Cerebellum (tissue), 4 donors: ENCODE measurements at places on chromosomes 16 and 17. TPM values are rescaled to one million over a fixed set of nuclear protein-coding genes. Genes with fewer than 3 reads are reported as not detected.

Gene PHOSPHO1
- total RNA-seq = 2.6 TPM

Gene TBC1D3E
- total RNA-seq = not detected

DNA sequence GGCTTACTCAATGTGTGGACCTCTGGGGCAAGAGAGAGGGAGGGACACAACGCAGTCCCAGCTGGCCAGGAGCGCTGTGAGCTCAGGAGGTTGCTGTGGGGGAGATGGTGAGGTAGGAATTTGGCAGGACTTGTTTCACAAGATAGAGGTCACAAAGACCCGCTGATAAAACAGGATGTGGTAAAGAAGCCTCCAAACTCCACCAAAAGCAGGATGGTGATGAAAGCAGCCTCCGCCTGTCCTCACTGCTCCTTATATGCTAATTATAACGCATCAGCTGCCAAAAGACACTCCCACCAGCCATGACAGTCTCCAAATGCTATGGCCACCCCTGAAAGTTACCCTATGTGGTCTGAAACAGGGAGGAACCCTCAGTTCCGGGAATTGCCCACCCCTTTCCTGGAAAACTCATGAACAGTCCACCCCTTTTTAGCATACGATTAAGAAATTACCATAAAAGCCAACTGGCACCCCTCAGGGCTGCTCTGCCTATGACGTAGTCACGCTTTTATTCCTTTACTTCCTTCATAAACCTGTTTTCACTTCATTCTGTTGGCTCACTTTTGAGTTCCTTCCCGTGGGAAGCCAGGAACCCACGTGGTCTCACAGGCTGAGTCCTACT, 5.3 kb upstream of the EIF4A3 start:
- DNase-seq = no peak

DNA sequence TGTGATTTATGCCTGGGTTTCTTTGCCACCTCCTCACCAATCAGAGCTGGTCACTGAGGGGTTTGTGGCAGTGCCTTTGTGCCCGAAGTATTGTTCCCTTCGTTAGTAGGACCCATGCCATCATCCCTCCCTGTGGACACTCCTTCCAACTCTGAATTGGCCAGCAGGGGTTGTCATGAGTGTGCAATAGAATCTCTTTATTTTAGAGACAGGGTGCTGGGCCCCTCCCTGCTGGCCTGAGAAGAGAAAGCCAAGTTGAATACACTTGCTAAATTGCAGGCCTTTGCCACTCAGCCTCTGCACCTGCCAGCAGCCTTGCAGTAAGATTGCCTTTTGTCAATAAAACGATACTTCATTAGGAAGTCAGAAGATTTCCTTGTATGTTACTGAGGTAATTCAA, 40.7 kb upstream of the SLC12A3 start:
- DNase-seq = no peak

DNA sequence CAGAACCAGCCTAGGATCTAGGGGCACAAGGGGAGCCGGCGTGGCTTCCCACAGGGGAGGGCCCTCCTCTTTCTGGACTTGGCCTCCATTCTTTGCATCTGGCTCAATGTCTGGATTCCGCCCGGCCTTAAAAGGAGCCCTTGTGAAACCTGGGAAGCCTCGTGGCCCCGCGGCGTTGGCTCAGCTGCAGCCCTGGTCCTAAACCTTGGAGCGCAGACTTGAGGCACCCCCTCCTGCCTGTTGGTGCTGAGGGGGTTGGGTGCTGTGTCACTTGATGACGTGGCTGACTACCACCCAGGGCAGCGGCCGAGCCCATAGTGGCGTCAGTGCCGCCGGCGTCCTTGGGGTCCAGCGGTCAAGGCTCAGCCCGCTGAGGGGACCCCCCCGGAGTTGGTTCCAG, 4.4 kb downstream of the TRAPPC2L start:
- DNase-seq = no peak

GRCh38 chr16:51497541-51498211, 346.6 kb upstream of the SALL1 start:
- DNase-seq = no peak
